Activated CD4-positive, alpha-beta T cell treated with anti-CD3 and anti-CD28 coated beads for 36 hours (primary cell): ENCODE measurements at places on chromosomes 1 and 21. TPM values are rescaled to one million over a fixed set of nuclear protein-coding genes. Genes with fewer than 3 reads are reported as not detected.

GRCh38 chr1:12760256-12760795, 13.2 kb upstream of the PRAMEF12 start:
- no peak for DNase-seq
- H3K27ac ChIP-seq = no peak overlapping the region
- H3K36me3 ChIP-seq = no peaks in the 10 kb centered on the region

DNA sequence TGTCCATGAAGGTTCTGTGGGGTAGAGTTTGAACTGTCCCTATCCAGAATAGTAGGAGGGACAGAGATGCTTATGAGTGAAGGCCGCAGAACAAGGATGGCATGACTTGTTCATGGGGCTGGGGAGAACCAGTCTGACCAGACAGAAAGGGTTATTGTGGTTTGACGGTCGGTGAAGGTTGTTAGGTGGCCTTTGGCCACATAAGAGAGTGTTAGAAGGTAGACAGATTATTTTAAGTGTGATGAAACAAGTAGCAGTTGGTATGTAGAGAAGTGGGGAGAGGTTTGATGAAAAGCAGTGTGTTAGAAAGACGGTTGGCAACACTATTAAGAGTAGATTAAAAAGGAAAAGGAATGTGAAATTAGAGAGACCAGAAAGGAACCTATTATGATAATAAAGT, 355.1 kb downstream of the DISC1 start:
- H3K4me1 ChIP-seq = peaks cover 5% of the 10 kb centered on the region
- no peak overlapping the region for H3K4me3 ChIP-seq
- no peak for DNase-seq
- H3K36me3 ChIP-seq = peaks cover 4% of the 10 kb centered on the region

DNA sequence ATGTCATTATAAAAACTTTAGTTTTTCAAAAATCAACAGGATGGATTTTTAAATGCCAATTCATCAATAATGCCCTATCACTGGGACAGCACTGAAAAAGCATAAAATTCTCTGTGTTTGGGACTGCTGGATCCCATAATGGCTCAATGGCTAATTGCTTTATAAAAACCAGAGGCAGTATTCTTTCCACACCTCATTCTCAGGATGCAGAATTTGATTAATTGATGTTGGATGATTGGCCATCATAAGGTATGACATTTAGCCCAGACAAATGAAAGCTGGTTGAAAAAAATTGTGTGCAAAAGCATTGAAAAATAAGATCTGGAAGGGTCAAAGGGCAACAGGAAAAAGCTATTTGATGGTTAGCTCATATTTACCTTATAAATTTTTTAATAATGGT, 362.2 kb upstream of the SNX7 start:
- H3K36me3 ChIP-seq = no peaks in the 10 kb centered on the region
- H3K4me3 ChIP-seq = no peak overlapping the region
- no peaks in the 10 kb centered on the region for H3K4me1 ChIP-seq
- H3K27me3 ChIP-seq = no peaks in the 10 kb centered on the region
- H3K27ac ChIP-seq = no peak overlapping the region

DNA sequence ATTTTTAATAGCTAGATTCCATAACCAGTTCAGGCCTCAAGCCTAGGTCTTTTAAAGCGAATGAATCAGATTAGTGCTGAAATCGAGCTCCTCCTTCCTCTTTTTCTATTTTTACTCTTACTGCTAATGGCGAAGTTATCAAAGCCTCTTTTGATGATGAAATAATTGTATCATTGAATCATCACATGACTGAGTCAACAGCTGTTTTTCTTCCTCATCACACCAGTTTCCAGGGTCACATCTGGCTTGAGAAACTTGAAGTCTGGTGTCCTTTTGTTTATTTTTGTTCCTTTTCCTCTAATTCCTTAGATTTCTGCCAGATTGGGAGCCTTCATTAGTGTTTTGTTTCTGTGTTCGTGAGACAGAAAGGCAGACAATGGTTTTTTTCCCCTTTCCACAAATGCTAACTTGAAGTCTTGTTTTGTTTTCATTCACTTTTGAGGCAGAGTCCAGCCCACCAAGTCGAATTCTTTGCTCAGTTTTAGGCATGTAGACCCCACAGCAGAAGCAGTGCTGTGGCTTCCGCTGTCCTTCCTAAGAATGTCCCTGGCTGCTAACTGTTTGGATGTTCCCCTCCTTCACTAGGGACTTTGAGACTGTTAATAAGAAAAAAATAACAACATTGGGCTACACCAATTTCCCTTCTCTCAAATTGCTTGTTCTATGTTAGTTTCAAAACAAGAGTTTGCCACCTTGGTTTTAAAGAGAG, 51.9 kb upstream of the FMOD start:
- no peak overlapping the region for H3K27ac ChIP-seq
- peaks cover 6% of the 10 kb centered on the region for H3K27me3 ChIP-seq
- no peaks in the 10 kb centered on the region for H3K4me1 ChIP-seq
- H3K36me3 ChIP-seq = no peaks in the 10 kb centered on the region

DNA sequence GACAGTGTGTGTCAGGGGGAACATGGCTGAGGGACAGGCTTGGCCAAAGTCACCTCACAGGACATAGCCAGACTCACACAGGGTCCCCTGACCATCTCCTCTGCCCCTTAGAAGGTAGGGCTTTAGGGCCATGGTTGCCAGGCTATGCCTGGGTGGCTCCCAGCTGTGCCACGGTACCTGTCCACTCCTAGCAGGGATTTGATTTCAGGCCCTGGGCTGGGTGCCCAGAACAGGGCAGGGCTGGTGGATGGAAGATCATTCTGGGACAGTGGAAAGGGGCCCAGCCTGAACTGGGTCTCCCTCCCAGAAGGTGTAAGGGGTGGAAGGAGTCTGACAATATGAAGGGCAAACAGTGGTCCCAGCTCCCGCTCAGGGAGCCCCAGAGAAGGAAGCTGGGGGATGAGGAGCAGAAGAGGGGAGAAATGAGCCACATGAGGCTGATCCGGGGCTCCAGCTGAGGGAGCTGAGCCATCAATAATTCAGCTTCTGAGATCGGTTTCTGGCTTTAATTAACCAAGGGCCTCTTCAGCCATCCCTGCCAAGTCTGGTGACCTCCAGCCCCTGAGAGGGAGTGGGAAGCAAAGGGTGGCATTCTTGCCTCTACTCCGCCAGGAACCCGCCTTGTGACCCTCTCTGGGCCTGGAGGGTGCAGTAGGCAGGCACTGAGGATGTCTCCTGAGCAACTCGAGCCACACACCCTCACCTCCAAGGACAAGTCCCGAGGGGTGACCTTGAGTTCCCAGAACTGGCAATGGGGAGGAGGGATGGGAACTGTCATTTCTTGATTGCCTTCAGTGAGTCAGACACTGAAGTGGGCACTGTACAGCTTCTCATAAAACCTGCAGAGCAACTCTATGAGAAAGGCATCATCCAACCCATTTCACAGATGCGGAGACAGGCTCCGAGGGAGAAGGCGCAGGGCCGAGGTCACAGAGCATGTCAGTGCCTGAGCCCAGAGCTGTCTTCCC, 2.1 kb downstream of the CD164L2 start:
- H3K36me3 ChIP-seq = no peaks in the 10 kb centered on the region
- no peak for DNase-seq
- H3K27ac ChIP-seq = no peak overlapping the region
- no peaks in the 10 kb centered on the region for H3K27me3 ChIP-seq
- H3K4me1 ChIP-seq = no peaks in the 10 kb centered on the region

GRCh38 chr1:15610167-15610566, 7.1 kb upstream of the DDI2 start:
- H3K27ac ChIP-seq = no peak overlapping the region
- no peaks in the 10 kb centered on the region for H3K36me3 ChIP-seq
- H3K27me3 ChIP-seq = no peaks in the 10 kb centered on the region
- no peak overlapping the region for H3K4me3 ChIP-seq

DNA sequence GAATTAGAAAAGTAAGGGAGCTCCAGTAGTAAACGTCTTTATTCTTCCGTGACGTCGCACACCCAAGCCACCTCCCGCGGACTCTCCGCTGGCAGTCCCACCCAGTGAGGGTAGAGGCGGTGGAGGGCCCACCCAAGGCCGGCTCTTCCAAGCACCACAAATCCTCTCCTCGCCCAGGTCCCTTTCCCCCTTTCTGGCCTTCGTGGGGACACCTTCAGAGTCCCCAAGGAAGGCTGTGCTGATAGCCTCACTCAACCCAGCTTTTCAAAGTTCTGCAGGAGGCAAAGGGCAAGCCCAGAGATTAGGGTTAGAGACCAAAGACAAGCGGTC, 349 bp upstream of the GPN2 start:
- DNase-seq = no peak
- no peaks in the 10 kb centered on the region for H3K27me3 ChIP-seq
- H3K4me3 ChIP-seq = peak overlapping the region; percentile 92
- peaks cover 22% of the 10 kb centered on the region for H3K4me1 ChIP-seq

DNA sequence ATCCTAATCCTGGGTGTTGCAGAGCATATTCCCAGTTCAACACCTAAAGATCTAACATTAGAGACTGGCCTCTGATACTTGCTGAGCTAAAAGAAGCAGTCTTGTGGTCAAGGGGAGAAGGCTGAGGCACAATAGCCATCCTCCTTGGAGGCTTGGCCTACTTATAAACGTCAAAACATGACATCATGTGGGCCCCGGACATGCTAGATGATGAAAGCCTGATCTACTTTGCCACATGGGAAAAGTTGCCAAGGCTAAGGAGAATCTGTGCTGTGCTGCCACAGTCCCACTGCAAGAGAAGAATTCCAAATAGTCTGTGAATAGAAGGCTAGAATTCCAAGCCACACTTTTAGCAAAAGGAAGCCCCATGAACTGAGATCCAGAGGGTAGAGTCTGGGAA, 43.9 kb upstream of the SAMD13 start:
- no peaks in the 10 kb centered on the region for H3K4me1 ChIP-seq
- H3K4me3 ChIP-seq = no peak overlapping the region
- H3K27me3 ChIP-seq = no peaks in the 10 kb centered on the region
- no peak for DNase-seq
- no peak overlapping the region for H3K27ac ChIP-seq
- no peaks in the 10 kb centered on the region for H3K36me3 ChIP-seq

The BTBD8 gene
- total RNA-seq = 1.8 TPM

The FBXO2 gene
- total RNA-seq = 2.1 TPM

- no peaks in the 10 kb centered on the region for H3K27me3 ChIP-seq
- H3K4me3 ChIP-seq = no peak overlapping the region
- peaks cover 2% of the 10 kb centered on the region for H3K36me3 ChIP-seq
- H3K27ac ChIP-seq = peak overlapping the region; percentile 7
Measured at GRCh38 chr21:33451634-33452071, 28.1 kb downstream of the TMEM50B start.

The HES3 gene
- not detected for total RNA-seq

The FBXO28 gene
- total RNA-seq = 19.7 TPM

GRCh38 chr1:60636946-60637345, 445.4 kb upstream of the NFIA start:
- H3K4me3 ChIP-seq = no peak overlapping the region
- H3K27ac ChIP-seq = no peak overlapping the region
- DNase-seq = no peak
- H3K4me1 ChIP-seq = no peaks in the 10 kb centered on the region
- no peaks in the 10 kb centered on the region for H3K36me3 ChIP-seq

The GJA5 gene
- not detected for total RNA-seq

DNA sequence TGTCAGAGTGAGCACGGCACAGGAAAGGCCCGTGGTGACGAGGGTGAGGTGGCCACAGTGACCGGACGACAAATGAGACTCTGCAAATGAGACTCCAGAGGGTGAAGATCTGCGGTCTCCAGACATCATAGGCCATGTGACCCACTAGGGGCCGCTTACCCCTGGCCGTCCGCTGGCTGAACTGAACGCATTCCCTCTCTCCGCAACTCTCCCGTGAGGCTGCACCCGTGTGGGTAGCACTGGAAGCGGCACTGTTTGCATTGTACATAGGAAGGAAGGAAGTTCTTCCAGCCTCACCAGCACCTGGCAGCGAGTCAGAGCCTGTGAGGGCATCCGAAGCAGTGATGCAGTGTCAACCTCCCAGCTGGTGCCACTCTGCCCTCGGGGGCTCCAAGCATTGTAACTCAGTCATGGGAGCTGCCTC, 23.6 kb upstream of the SPSB1 start:
- H3K27ac ChIP-seq = no peak overlapping the region
- peaks cover 1% of the 10 kb centered on the region for H3K36me3 ChIP-seq
- no peak for DNase-seq
- H3K4me3 ChIP-seq = no peak overlapping the region
- no peaks in the 10 kb centered on the region for H3K27me3 ChIP-seq

The C1orf74 gene
- total RNA-seq = 4.3 TPM

GRCh38 chr1:30845904-30846290, 62.7 kb downstream of the SDC3 start:
- no peaks in the 10 kb centered on the region for H3K36me3 ChIP-seq
- H3K4me3 ChIP-seq = no peak overlapping the region
- H3K27ac ChIP-seq = no peak overlapping the region
- no peaks in the 10 kb centered on the region for H3K4me1 ChIP-seq

- no peak overlapping the region for H3K4me3 ChIP-seq
- H3K27ac ChIP-seq = no peak overlapping the region
- no peaks in the 10 kb centered on the region for H3K36me3 ChIP-seq
- DNase-seq = no peak
- H3K4me1 ChIP-seq = no peaks in the 10 kb centered on the region
- peaks cover 2% of the 10 kb centered on the region for H3K27me3 ChIP-seq
Measured at GRCh38 chr1:33842348-33842747, 21.5 kb upstream of the HMGB4 start.

- peaks cover 41% of the 10 kb centered on the region for H3K4me1 ChIP-seq
- H3K27me3 ChIP-seq = no peaks in the 10 kb centered on the region
- DNase-seq = no peak
- no peak overlapping the region for H3K27ac ChIP-seq
Measured at GRCh38 chr1:151435174-151435573, 24.1 kb downstream of the POGZ start.

- no peak for DNase-seq
- H3K4me1 ChIP-seq = no peaks in the 10 kb centered on the region
- H3K4me3 ChIP-seq = no peak overlapping the region
- no peak overlapping the region for H3K27ac ChIP-seq
- peaks cover 4% of the 10 kb centered on the region for H3K27me3 ChIP-seq
- H3K36me3 ChIP-seq = no peaks in the 10 kb centered on the region
Measured at GRCh38 chr1:4121293-4121684, 221.2 kb upstream of the C1orf174 start.

- H3K4me1 ChIP-seq = peaks cover 3% of the 10 kb centered on the region
- H3K27ac ChIP-seq = no peak overlapping the region
- H3K36me3 ChIP-seq = no peaks in the 10 kb centered on the region
- DNase-seq = no peak
Measured at GRCh38 chr1:115134231-115134630, 44.9 kb upstream of the TSPAN2 start.

- no peak overlapping the region for H3K4me3 ChIP-seq
- H3K4me1 ChIP-seq = no peaks in the 10 kb centered on the region
Measured at GRCh38 chr1:233022246-233022645, 71.8 kb downstream of the NTPCR start.

The GJA8 gene
- not detected for total RNA-seq

DNA sequence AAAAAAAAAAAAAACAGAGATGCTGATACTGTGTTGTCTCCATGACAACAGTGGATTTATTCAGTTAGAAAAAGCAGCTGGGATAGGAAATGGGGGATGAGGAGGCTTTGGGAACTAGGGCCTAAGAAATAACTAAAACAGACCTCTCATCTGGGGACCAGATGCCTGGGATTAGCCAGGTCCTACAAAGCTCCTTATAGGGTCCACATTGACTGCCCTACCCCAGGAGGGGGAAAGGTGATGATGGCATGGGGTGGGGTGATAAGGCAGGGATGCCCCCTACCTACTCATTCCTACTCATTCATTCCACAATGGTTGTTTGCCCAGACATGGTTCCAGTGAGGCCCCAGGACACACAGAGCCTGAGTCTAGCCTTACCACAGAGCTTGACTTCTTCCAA, 131.2 kb downstream of the PLXNA2 start:
- no peaks in the 10 kb centered on the region for H3K4me1 ChIP-seq
- no peaks in the 10 kb centered on the region for H3K27me3 ChIP-seq
- H3K27ac ChIP-seq = no peak overlapping the region
- no peak for DNase-seq
